Endodermal cell (in vitro differentiated cells): ENCODE measurements at places on chromosomes 1 and 21. TPM values are rescaled to one million over a fixed set of nuclear protein-coding genes. Genes with fewer than 3 reads are reported as not detected.

DNA sequence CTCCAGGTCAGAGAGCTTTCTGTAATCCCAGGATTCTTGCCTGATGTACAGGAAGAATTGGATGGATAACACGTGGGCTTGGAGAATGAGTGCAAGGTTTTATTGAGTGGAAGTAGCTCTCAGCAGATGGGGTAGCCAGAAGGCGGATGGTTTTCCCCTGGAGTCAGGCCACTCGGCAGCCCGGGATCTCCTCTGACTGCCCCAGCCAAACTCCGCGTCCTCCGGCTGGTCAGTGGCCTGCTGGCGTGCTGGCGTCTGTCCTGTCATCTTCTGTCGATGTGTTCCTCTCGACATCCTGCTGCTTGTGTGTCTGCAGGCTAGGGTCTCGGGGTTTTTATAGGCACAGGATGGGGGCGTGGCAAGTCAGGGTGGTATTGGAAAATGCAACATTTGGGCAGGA, 27.4 kb upstream of the GJA9 start:
- H3K27ac ChIP-seq = no peak overlapping the region
- H3K27me3 ChIP-seq = no peaks in the 10 kb centered on the region
- H3K4me3 ChIP-seq = no peak overlapping the region

DNA sequence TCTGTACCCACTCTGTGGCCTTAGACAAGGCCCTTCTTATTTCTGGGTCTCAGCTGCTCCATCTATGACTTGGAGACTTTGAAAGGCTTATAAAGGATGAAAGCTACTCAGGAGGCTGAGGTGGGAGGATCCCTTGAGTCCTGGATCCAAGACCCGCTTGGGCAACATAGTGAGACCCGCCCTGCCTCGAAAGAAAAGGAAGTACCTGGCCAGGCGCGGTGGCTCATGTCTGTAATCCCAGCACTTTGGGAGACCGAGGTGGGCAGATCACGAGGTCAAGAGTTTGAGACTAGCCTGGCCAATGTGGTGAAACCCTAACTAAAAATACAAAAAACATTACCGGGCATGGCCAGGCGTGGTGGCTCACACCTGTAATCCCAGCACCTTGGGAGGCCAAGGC, 13.4 kb downstream of the ID3 start:
- DNase-seq = no peak
- H3K27me3 ChIP-seq = no peaks in the 10 kb centered on the region
- no peaks in the 10 kb centered on the region for H3K36me3 ChIP-seq
- no peaks in the 10 kb centered on the region for H3K4me1 ChIP-seq

MSH4 gene
- total RNA-seq = 0.34 and 0.46 TPM in 2 replicates

DNA sequence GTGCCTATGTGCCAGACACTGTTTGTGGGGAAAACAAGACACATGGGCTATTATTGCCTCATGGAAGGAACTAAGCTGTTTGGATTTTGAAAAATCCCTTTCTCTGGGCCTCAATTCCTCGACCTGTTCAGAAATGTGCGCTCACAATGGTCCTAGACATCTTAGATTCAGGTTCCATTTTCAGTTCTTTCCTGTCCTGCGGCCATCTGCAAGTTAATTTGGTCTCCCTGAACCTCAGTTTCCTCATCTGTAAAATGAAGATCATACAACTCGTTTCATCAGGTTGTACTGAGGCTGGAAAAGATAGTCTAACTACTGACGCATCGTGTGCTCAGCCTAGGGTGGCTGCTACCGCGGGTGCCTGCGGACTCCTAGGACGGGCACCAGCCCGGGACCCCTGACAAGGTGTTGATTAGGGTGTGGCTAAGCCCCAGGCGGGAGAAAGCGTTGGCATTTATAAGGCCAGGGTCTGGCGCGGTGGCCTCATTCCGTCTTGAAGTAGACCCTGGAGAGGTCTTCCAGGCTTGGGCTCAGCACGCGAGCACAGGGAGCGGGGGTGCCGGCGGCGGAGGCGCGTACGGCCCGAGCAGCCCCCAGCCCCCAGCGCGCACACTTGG, 493 bp upstream of the ELOA start:
- peak overlapping the region; percentile 98 for H3K4me3 ChIP-seq
- DNase-seq = peak; percentile 89
- H3K4me1 ChIP-seq = peaks cover 2% of the 10 kb centered on the region
- H3K36me3 ChIP-seq = peaks cover 19% of the 10 kb centered on the region

DNA sequence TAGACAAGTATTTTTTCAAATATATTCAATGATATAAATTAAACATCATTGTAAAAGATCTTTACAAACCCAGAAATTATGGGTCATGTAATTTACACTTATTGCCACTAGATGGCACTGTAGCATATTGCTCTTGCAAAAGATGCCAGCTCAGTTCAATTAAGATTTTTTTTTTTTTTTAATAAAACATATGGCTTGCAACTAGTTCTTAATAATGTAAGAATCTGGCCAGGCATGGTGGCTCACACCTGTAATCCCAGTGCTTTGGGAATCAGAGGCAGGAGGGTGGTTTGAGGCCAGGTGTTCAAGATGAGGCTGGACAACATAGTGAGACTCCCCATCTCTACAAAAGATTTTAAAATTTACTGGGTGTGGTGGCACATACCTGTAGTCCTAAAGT, 49.4 kb upstream of the DESI2 start:
- no peak for DNase-seq
- no peaks in the 10 kb centered on the region for H3K4me1 ChIP-seq
- no peak overlapping the region for H3K27ac ChIP-seq
- no peaks in the 10 kb centered on the region for H3K36me3 ChIP-seq

DNA sequence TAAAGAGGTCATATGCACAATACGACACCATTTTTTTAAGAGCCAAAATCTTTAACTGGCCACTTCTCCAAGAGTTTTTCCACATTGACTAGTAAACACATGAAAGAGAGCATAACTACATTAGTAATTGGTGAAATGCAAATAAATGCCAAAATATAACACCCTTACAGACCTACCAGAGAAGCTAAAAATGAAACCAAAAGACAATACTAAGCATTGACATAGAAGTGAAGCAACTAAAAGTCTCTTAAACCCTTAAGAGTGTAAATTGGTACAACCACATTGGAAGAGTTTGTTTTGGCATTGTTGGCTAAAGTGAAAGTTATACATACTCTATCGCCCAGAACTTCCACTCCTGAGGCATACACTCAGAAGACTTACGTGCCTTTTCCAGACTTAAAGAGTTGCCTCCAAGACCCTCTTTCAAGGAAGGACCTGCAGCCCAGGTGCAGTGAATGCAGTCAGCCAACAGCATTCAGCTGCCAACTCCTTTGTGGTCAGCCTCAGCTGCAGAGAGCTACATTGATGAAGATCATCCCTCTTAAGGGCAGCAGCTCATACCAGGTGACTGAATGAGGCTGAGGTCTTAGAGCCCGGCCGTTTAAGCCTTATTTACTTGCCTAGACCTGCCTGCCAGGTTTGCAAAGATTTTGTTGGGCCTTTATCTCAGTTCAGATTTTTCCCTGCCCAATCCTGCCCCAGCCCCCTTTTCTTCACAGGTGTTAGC, 839.1 kb upstream of the ADGRL2 start:
- H3K36me3 ChIP-seq = no peaks in the 10 kb centered on the region
- no peaks in the 10 kb centered on the region for H3K27me3 ChIP-seq
- no peak overlapping the region for H3K27ac ChIP-seq
- no peaks in the 10 kb centered on the region for H3K4me1 ChIP-seq
- H3K4me3 ChIP-seq = no peak overlapping the region
- no peak for DNase-seq

GRCh38 chr1:11124965-11125364, 25.3 kb upstream of the EXOSC10 start:
- H3K27ac ChIP-seq = no peak overlapping the region
- no peaks in the 10 kb centered on the region for H3K4me1 ChIP-seq
- no peaks in the 10 kb centered on the region for H3K27me3 ChIP-seq
- H3K36me3 ChIP-seq = peaks cover 78% of the 10 kb centered on the region

MTF2 gene
- 103 to 151 TPM (median 103 TPM) in 3 replicates for total RNA-seq

DNA sequence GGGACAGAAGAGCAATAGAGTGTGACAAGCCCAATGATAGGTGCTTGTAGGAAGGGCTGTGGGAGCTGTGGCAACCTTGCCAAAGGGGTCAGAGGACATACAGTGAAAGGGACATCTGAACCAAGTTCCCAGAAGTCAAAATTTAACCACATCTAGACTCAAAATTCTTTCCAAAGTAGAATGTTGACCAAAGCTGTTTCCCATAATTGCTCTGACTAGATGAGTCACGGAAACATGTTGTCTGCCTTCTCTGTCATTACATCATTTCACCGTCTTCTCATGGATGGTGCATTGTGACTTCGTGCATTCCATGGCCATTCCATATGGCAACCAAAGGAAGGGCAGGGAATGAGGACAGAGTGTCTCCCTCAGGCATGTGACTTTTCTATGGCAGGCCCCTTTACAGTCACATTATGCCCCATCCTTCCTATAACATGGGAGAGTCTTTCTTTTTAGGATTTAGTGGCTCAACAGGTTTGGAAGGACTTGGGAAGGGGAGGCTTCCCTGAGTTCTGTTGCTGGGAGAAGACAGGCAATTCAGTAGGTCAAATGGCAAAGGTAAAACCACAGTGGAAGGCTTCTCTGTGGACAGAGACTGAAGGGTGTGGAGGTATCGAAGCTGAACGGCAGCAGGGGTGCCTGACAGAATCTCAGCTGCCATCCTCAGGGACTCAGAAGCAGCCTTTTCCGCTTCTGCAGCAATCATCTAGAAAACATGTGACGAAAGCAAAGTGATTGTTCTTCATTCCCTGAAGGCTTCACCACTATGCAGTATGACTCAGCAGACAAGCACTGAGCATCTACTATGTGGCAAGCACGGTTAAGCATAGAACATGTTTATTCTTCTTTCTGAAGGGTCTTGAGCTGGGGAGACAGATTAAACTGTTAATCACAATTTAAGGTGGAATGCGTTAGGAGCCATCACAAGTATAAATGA, 24.7 kb downstream of the NPHS2 start:
- no peak for DNase-seq
- no peaks in the 10 kb centered on the region for H3K36me3 ChIP-seq
- no peaks in the 10 kb centered on the region for H3K27me3 ChIP-seq
- no peak overlapping the region for H3K4me3 ChIP-seq

GRCh38 chr1:1827089-1827848, 49.0 kb upstream of the NADK start:
- no peaks in the 10 kb centered on the region for H3K27me3 ChIP-seq
- no peaks in the 10 kb centered on the region for H3K4me1 ChIP-seq
- peak overlapping the region; percentile 22 for H3K27ac ChIP-seq
- peaks cover 62% of the 10 kb centered on the region for H3K36me3 ChIP-seq

DNA sequence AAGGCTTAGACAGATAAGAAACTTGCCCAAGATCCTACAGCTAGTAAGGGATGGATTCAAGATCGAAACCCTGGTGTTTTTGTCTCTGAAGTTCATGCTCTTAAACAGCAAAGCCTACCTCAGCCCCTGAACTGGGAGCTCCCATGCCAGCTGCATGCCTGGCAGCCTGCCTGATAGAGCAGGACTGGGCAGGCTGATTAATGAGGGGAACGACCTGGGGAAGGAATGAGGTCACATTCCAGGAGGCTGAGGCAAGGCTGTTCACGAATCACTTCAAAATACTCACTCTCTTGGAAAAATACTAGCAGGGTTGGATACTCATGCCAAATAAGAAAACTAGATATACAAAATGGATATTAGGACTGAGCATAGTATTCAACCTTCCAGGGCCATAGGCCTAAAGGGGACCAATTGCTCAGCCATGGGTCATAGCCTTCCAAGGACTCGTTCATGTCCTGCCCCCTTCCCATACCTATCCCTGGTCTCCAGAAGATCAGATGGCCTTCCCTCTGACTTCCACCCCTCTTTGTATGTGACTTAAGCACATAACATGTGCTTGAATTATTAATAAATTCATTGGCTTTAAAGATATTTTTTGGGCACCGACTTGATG, 15.6 kb upstream of the TACSTD2 start:
- no peak overlapping the region for H3K27ac ChIP-seq
- H3K4me1 ChIP-seq = no peaks in the 10 kb centered on the region
- no peak for DNase-seq
- H3K4me3 ChIP-seq = no peak overlapping the region

ERICH3 gene
- not detected in 3 replicates for total RNA-seq

SPRR2A gene
- total RNA-seq = not detected in 2 replicates
